B cell (primary cell): ENCODE measurements at places on chromosomes 7 and 10. TPM values are rescaled to one million over a fixed set of nuclear protein-coding genes. Genes with fewer than 3 reads are reported as not detected.

BTBD16 gene
- polyA plus RNA-seq, result not detected in 2 replicates

CPA4 gene
- polyA plus RNA-seq, result not detected in 2 replicates

DNA sequence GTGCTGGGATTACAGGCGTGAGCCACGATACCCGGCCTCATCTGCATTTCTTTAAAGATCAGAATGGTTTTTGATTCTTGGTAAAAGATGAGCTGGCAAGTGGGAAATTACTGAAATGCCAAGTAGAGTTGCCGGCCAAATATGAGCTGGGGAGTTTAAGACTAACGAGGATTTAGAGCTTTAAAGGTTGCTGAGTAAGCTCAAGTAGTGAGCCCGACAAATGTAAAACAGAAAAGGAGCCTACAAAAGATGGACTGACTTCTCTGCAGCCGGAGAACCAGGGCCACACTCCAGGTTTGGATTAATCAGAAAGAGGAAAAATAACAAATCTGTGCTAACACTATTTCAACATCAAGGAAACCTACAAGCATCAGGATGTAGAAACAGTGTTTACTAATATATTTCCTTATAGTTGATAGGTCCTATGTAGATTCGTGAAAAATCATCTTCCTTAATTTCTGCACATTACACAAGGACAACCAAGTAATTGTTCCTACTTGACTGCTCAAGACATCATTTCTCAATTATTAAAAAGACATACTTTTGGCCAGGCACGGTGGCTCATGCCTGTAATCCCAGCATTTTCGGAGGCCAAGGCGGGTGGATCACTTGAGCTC lies 49.6 kb downstream of the MPP7 start:
- DNase-seq, result no peak
- H3K27ac ChIP-seq, result no peak overlapping the region
- no peaks in the 10 kb centered on the region for H3K27me3 ChIP-seq
- no peaks in the 10 kb centered on the region for H3K36me3 ChIP-seq
- no peaks in the 10 kb centered on the region for H3K4me1 ChIP-seq

DNA sequence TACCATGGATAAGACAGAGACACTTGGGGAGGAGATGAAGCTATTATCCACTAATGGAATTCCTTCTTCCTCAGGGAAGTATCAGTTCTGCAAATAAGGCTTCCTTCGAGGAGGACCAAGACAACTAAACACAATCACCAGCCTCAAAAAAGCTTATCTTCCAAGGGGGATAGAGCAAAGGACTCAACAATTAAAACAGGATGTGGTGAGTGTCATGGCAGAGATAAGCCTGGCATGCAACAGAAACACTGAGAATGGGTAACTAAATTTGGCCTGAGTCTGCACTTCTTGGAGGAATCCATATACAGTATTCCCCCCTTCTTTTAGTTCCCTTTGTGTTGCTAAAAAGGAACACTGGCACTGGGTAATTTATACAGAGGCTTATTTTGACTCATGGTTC lies 1285.2 kb downstream of the GATA3 start:
- no peaks in the 10 kb centered on the region for H3K4me1 ChIP-seq
- peaks cover 2% of the 10 kb centered on the region for H3K27me3 ChIP-seq
- no peaks in the 10 kb centered on the region for H3K36me3 ChIP-seq
- H3K27ac ChIP-seq, result no peak overlapping the region
- no peak for DNase-seq

DNA sequence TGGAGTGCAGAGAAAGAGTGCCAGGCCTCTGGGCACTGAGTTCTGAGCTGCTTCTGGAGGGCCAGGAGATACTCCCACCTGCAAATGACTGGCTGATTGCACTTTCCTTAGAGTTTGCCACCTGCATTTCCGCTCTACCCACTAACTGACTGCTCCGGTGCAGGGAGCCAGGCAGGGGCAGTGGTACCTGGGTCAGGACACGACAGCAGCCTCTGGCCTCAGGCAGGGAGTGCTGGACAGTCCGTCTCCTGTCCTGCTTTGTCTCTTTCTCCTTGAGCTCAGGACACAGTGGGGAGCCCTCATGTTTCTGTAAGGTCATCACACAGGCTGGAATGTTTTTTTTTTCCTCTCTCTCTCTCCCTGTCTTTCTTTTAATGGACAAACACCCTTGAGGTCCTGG lies 252.0 kb downstream of the DPP6 start:
- H3K27me3 ChIP-seq, result no peaks in the 10 kb centered on the region
- no peak for DNase-seq
- H3K4me3 ChIP-seq, result no peak overlapping the region
- no peak overlapping the region for H3K27ac ChIP-seq
